Activated CD8-positive, alpha-beta memory T cell treated with anti-CD3 and anti-CD28 coated beads for 48 hours (primary cell): ENCODE measurements at places on chromosomes 6 and 20.
A peak's percentile ranks its signal among the peaks of the same experiment; 100 is the strongest.

DNA sequence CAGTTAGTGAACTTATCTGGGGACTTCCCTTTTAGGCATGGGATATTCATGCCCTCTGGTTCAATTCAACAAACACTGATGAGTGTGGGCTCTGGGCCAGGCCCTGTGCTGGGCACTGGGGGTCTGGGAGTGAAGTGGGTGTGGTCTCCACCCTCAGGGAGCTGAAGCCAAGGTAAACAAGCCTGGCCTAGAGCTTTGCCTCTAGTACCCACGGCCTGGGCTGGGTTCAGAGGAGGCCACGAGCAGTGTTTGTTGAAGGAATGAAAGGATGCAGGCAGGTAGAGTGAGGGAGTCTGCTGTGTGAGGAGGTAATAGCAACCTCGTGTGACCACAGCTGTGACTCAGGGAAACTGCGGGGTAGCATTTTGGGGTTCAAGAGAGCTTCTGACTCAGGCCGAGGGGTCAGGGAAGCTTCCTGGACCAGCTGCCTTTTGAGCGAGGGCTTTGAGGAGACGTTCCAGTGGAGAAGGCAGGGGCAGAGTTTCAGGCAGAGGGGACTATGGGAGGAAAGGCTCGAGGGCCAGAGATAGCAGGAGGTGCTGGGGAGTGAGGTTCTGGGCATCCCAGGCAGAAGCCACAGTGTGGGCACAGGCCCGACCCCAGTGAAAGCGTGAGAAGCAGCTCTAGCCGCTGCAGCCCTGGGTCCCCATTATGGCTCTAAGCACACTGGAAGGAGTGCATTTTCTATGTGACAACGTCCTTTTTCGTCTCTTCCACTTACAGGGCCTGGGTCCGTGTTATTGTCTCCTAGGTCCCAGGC lies 5.6 kb downstream of the MYLK2 start:
- no peak for DNase-seq

DNA sequence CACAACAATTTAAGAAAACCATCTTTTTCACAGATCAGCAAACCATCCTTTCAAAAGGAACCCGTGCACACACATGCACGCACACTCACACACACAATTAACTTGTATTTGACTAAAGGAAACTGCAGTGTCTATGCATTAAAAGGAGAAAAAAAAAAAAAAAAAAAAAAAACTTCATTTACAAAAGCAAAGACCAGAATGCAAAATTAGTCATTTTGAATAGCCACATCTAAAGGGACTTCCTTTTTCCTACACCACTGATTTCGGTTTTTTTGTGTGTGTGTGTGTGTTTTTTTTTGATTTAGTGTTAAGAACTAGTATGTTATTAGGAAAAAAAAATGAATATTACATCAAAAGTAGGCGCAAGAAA lies 6.3 kb downstream of the ZMYND8 start:
- DNase-seq: no peak

DNA sequence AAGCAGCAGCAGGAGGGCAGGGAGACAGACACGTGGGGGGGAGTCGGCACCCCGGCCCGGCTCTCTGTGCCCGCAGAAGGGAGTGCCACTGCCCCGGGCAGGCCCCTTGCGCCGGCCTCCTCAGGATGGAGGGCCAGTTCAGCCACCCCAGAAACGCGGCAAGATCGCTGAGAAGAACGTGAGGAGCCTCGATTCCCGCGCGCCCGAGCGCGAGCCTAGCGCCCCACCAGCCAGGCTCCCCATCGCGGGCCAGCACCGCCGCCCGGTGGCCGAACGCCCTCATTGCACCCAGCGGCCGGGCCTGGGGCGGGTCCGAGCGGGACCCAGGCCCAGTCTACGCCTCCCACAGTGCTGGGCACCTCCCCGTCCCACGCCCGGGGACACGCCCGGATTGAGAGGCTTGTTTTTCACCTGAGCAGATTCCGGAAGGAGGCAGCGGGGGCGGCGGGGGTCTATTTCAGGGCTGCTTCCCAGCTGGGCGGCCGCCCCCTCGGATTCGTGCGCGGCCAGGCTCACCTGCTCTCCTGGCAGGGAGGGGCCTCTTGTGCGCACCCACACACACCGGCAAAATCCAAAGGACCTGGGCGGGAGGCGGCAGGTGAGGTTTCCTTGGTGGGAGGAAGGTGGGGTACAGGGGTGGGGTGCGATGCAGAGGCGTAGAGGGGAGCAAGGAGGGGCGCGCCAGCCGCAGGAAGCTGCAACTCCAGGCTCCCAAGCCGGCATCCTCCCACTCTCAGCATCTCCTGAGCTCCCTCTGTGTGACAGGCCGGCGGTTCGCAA lies 9.0 kb upstream of the GRM4 start:
- DNase-seq: peak; percentile 40

GRCh38 chr6:15901141-15902115 lies 227.5 kb upstream of the MYLIP start:
- DNase-seq: no peak

- DNase-seq: no peak
Observed at GRCh38 chr6:32943864-32944649, 3.2 kb upstream of the HLA-DMB start.

DNA sequence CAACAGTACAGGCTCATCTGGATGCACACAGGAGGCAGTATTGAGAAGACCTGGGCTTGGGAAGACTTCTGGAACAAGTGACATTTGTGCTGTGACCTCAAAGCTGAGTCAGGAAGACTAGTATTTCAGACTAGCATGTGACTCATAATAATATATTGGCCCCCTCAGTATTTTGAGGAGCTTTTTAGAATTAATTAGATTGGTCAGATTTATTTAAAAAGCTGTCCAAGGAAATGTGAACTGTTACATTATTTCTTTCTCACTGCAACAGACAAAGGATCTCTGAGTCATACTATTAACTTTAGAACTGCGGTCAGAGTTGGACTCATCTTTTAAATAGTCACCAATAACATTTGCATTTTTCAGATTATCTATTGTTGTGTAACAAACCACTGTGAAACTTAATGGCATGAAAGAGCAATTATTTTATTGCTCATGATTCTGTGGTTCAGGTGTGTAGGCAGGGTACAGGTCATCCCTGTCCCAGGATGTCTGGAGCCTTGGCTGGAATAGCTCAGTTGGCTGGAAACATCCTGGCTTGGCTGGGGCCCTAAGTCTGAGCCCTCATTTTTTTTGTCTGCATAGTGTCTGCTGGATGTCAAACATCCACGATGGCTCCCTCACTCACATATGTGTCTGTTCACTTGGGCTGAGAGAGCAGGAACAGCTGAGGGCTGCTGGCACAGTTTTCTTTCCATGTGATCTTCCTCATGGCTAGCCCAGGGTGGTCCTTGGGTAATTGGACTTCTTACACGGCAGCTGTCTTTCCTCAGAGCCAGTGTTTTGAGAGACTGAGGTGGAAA lies 46.9 kb downstream of the MAP3K4 start:
- DNase-seq: no peak

- DNase-seq: no peak
Observed at GRCh38 chr6:56345376-56345995, 98.1 kb upstream of the COL21A1 start.

- no peak for DNase-seq
Observed at GRCh38 chr6:48733581-48733980, 622.6 kb upstream of the PTCHD4 start.

GRCh38 chr6:72650081-72650745 lies 28.3 kb downstream of the KCNQ5 start:
- DNase-seq: no peak

- no peak for DNase-seq
Observed at GRCh38 chr6:129440691-129441090, 269.3 kb downstream of the ARHGAP18 start.

GRCh38 chr6:25898289-25898977 lies 24.4 kb upstream of the SLC17A3 start:
- no peak for DNase-seq

- DNase-seq: no peak
Observed at GRCh38 chr6:146135167-146135566, 106.3 kb downstream of the GRM1 start.

DNA sequence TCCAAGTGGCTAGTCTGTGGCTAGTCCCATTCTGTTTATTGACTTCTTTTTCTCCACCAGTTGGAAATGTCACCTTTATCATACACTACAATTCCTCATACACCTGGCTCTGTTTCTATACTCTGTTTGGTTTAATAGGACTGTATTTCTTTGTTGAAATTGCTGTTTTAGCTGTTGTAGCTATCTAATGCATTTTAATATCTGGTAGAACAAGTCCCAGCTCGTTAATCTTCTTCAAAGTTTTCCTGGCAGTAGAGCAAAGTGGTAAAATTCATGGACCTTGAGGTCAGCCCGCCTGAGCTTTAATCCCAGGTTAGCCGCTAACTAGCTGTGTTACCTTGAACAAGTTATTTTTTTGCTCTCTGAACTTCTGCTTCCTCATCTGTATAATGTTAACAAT lies 9.9 kb upstream of the ASXL1 start:
- no peak for DNase-seq

DNA sequence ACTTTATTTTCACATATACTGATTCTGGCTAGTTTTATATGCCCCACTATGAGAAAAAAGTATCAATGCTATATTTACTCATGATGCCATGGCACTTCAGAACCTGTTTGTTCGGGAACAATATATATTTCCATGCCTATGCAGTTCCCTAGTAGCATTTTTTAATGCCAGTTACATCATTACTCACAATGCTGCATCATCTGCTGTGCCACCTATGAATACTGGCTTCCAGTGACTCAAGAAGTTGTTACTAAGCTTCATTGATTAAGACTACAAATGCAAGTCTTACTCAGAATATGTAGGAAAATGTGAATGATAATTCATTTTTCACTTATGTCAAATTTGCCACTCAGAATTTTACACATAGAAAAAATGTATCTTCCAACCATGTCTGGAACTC lies 97.9 kb downstream of the MAFB start:
- DNase-seq: no peak

GRCh38 chr6:150949526-150949925 lies 84.0 kb downstream of the MTHFD1L start:
- DNase-seq: no peak

DNA sequence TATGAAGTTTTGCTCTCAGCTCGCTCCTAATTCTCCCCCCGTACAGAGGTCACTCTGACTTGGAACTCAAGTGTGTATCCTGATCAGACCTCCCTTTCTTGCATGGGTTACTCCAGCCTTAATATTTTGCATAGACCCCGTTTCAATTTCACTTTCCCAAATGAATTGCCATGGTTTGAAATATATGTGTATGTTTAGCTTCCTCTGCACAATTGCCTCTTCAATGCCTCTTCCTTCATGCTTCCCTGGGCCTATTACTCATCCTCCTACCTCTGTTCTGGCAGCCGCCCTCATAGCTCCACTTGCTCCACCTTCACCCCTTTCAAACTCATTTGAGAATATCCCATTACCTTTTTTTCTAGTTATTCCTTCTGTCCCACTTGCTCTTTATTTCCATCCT lies 90.0 kb upstream of the SAMD5 start:
- no peak for DNase-seq

DNA sequence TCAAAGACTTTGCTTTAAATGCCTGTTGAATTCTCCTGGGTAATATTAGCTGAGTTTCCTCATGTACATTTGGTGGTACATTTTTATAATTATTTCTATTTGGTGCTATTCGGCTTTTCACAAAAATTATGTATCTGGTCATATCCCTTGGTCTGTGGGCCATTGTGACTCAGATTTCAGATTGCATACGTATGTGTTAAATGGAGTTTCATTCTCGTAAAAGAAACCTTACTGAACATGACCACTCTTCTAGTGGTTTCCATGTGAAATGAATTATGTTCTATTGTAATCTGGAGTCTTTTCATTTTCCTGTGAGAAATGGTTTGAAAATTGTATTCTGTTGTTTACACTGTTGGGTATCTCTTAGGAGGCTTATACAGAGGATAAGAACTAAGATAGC lies 386.2 kb upstream of the FLRT3 start:
- no peak for DNase-seq

GRCh38 chr20:56630506-56631317 lies 1.6 kb downstream of the TFAP2C start:
- no peak for DNase-seq

DNA sequence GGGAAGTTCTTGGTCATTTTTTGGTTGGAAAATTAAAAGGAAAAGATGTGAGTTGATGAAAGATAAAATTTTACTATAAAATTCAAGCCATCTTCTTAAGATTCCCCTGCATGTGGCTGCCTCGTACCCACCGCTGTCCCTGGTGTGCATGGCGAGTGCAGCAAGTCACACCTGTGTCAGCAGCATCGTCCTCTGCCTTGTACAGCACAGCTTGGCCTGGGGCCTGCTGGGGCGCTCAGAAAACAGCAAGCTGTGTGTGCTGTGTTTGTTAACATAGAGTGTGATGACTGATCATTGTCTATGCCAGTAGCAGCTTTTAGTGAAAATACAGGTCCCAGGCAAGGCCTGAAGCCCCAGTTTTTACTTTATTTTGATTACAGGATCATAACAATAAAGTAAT lies 56.7 kb downstream of the FAM120B start:
- DNase-seq: no peak

GRCh38 chr20:32465092-32465900 lies 107.2 kb downstream of the ASXL1 start:
- DNase-seq: no peak

- no peak for DNase-seq
Observed at GRCh38 chr6:90123831-90124230, 172.8 kb downstream of the BACH2 start.

DNA sequence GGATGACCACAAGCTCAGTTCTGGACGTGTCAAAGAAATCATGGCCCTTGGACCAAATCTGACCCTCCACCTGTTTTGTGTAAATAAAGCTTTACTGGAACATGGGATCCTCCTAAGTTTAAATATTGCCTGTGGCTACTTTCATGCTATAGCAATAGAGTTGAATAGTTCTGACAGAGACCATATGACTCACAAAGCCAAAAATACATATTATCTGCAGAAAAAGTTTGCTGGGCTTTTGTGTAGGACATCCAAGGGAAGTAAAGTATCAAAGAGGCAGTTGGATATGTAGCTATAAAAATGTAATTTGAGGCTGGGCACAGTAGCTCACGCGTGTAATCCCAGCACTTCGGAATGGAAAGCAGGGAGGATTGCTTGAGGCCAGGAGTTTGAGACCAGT lies 78.9 kb downstream of the TOX2 start:
- no peak for DNase-seq

DNA sequence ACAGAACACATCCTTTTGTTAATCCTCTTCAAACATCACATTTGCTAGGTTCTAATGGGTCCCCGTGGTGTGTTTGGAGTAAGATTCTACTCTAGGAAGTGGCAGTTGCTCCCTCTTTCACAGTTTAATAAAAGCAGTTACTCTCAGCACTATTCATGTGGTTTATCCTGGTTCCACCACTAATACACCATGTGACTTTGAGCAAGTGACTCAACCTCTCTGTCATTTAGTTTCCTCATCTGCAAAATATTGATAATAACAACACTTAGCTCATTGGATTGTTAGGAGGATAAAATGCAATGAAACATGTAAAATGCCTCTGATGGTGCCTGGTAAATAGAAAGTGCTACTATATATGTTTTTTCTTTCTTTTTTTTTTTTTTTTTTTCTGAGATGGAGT lies 488.0 kb upstream of the NOX3 start:
- no peak for DNase-seq
